ENCODE measurements at places on chromosomes 6 and 20.

DNA sequence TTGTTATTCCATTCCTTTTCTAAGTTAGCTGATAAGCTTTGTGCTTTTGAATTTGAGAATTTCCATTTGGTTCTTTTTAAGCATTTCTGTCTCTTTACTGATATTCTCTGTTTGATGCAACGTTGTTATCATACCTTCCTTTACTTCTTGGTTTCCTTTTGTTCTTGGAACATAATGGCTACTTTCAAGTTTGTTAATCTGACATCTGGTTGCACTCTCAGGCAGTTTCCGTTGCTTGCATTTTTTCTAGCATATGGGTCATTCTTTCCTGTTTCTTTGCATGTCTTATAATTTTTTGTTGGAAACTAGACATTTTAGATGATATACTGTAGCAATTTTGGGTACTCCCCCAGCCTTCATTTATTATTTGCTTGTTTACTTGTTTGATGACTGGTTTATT is 12.5 kb downstream of the CDC5L start:
- DNase-seq, result no peak

DNA sequence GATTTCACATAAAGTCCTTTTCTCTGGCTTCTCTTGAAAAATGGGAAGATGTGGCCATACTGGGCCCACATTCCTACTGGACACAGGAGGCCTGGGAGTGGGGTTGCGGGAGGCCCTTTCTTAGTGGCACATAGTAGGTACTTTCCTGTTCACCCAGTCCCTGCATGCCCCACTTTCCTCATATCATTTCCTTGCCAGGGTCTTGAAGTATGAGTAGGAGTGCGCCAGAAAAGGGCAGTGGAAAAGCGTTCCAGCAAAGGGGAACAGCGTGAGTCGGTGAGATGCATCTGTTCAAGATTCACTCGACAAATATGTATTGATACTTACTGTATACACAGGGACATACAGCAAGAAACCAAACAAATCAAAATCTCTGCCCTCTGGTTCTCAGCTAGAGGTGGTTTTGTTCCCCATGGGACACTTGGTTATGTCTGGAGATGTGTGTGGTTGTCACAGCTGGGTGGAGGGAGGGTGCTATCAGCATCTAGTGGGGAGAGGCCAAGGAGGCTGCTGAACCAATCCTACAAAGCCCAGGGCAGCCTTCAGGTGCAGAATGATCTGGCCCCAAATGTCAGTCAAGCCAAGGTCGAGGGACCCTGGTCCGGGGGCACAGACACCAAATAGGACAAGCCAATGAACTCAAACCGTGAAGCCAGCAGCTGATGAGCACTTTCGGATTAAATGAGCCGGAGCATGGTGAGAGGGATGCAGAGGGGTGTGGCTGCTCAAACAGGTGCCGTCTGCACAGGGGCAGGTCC is 151.4 kb downstream of the CEBPB start:
- DNase-seq, result no peak

DNA sequence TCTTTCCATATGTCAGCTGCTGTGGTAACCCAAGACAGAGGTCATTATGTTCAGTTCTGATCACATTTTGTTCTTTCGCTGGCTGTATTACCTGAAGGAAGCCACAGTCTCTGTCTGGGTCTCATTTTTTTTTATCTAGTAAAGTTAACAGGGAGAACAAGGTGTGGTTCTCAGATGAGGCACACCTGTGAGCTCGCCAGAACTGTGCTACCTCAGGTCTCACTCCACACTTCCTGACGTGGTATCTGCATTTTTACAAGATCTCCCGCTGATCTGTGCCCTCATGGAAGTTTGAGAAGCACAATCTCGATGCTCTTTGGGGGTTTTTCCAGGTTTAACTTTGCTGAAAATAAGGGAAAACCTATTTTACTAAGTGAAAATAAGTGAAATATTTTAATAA is 169.5 kb upstream of the CENPW start:
- no peak for DNase-seq

- no peak for DNase-seq
These were observed 190.5 kb downstream of the FNDC1 start for GRCh38 chr6:159359581-159360297.

GRCh38 chr6:1389369-1390132 is at the start of gene FOXF2:
TSS of gene FOXF2 (plus strand) at chr6:1389576. CDS start at chr6:1389948, 372 bp downstream.
- no peak for DNase-seq

GRCh38 chr20:20549267-20549612 is 163.2 kb downstream of the RALGAPA2 start:
- DNase-seq, result no peak

GRCh38 chr6:45434381-45434700 is 56.6 kb upstream of the SUPT3H start:
- DNase-seq, result no peak

- DNase-seq, result no peak
These were observed 89.0 kb downstream of the NDUFAF5 start for GRCh38 chr20:13873831-13874230.

DNA sequence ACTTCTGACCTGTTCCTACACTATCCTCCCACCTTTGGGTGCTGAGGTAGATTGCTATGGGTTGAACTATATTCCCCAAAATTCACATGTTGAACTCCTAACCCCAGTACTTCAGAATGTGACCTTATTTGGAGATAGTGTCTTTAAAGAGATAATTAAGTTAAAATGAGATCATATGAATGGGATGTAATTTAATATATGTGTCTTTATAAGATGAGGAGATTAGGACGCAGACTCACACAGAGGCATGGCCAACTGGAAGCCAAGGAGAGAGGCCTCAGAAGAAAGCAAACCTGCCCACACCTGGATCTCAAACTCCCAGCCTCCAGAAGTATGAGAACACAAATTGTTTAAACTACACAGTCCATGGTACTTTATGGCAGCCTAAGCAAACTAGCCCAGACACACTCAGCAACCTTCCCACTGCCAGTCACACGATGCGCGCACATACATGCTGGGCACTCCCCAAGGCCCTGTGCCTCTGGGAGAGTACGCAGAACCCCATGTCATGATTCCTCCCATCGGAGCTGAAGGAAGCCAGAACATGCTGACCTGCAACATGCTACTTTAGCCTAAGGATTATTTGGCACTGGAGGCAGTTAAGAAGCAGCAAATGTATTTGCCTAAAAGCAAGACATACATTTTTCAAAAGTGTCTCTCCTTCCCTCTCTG is 8.9 kb upstream of the SLC22A1 start:
- no peak for DNase-seq

GRCh38 chr20:51862796-51863195 is 60.5 kb upstream of the SALL4 start:
- DNase-seq, result no peak

GRCh38 chr6:12958052-12958706 is 241.6 kb downstream of the PHACTR1 start:
- no peak for DNase-seq

DNA sequence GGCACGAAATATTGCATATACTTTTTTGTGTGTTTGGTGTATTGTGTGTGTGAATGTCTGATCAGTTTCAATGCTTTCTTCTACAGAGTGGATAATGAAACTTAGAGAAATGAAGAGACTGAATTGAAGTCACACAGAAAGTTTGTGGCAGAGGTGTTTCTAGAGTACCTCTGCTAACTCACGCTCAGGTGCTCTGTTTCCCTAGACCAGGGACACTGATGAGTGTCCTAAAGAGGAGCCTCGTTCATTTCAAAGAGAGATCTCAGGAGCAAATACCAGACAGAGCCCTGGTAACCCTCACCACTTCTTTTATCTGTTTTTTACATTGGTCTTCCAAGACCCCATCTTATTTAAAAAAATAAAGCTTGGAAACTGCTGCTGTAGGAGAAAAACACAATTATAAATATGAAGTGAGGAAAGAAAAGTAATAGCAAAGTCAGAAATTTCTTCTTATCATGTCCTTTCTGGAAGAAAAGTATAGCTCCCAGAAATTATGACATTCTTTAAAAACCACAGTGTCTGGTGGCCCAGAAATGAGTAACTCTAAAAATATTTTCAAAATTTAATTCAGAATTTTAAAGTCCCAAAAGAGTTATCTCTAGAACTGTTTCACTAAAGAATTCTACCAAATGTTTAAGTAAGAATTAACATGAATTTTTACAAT is 720.6 kb downstream of the RFPL4B start:
- no peak for DNase-seq

DNA sequence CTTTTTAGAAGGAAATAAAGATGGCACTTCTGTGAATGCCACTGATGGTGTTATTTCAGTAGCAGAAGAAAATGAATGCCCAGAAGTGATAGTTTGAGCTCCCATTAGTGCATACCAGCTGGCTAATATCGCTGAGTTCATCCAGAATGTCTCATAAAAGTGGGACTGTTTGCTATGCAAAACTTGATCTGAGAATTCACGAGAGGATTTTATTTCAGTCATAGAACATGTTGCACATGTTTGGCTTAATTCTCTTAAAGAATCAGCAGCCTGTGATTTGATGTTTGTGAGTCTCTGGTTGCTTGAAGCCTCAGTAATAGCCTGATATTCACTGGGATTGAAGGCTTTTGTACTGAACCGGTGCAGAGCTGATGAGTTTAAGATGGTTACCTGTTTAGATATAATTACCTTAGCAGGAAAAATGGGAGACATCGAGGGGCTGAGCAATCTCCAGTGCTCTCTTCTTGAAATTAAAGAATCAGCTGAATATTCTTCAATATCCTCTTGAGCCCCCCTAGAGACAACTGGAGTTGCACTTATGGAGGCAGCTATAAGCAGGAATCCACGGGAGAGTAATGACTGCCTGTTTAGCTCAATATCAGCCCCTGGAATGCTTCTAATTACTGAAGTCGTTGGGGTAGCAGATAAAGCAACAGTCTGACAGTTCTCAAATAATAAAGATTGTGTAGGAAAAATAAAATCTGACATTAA is 955.5 kb downstream of the PHF3 start:
- no peak for DNase-seq
